ENCODE measurements at places on chromosomes 3 and 15. TPM values are rescaled to one million over a fixed set of nuclear protein-coding genes. Genes with fewer than 3 reads are reported as not detected.

THRB gene
- total RNA-seq = 4.7 TPM

SCG5 gene
- total RNA-seq = 1.3 TPM

COLQ gene
- total RNA-seq = 24.8 TPM

DNA sequence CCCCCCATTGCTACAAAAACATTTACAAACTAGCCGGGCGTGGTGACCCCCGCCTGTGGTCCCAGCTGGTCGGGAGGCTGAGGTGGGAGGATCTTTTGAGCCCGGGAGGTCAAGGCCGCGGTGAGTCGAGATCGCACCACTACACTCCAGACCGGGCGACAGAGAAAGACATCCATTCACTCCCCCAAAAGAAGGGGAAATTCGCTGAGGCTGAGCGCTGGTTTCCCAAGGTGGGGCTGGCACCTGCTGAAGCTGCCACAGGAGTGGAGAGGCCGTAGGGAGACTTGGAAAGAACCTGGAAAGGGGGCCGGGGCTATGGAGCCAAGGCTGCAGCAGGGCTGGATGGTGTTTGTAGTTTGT is 732 bp upstream of the CRTC3 start:
- DNase-seq = no peak

DNA sequence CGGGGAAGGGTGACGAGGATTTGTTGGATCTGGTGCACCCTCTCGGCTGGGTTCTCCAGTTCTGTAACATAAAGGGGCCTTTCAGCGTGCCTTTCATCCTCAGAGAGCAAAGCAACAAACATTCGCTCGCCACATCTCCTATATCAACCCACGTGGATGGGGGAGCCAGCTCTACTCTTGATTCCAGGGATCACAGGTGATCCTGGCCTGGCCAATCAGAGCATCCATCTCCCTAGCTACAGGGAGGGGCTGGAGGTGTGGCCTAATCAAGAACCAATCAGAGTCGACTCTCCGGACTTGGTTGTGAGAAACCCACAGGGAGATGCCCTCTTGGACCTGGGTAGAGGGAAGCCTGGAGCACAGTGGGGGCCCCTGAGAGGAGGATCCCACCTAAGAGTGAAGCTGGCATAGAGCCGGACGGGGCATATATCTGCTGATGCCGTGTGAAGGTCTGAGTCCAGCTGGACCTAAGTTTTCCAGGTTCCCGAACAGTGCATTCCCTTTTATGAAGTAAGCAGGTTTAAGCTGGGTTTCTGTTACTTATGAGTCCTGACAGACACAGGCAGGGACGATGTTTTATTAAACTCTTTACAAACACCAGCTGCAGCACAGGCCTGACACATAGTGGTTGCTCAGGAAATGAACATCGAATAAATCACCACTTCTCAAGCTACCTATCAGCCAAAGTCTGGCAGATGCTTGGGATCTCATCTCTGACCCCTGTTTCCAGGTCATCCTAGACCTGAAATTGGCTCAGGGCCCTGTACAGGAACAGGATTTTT is 50.7 kb upstream of the RAD18 start:
- DNase-seq = peak; percentile 28

DNA sequence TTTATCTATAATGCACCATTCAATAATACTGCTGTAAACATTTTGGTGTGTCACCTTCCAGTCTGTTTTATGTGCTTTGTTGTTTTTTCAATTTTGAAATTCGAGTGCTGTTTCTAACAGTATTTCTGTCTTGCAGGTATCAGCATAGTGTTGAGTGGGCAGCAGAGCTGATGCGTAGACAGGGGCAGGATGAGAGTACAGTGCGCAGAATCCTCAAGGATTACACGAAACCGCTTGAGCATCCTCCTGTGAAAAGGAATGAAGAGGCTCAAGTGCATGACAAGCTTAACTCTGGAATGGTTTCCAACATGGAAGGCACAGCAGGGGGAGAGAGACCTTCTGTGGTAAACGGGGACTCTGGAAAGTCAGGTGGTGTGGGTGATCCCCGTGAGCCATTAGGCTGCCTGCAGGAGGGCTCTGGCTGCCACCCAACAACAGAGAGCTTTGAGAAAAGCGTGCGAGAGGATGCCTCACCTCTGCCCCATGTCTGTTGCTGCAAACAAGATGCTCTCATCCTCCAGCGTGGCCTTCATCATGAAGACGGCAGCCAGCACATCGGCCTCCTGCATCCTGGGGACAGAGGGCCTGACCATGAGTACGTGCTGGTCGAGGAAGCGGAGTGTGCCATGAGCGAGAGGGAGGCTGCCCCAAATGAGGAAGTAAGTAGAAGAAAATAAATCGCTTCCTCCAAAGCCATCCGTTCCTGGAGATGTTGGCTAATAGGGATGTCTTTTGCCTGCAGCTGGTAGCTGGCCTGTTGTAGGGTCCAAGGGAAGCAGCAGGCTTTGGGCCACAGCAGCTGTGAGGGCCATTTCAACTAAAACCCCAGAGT is 19.1 kb downstream of the TSEN2 start:
- DNase-seq = no peak
